A549 treated with DMSO at 1 μM for 4 hours (cell line): ENCODE measurements at places on chromosomes 16 and 17. TPM values are rescaled to one million over a fixed set of nuclear protein-coding genes. Genes with fewer than 3 reads are reported as not detected.

Gene SLC22A31
- total RNA-seq = 0.83 to 2.1 TPM (median 1.5 TPM) in 5 replicates

Gene SLC16A11
- not detected in 5 replicates for total RNA-seq

Gene NOG
- total RNA-seq = 0.88 to 1.4 TPM (median 1.1 TPM) in 5 replicates

Gene TM4SF5
- total RNA-seq = 0.31 to 1.2 TPM (median 0.64 TPM) in 5 replicates

Gene PTX4
- not detected in 5 replicates for total RNA-seq

Gene DPEP3
- not detected in 5 replicates for total RNA-seq
